ENCODE measurements at places on chromosomes 16 and 17. TPM values are rescaled to one million over a fixed set of nuclear protein-coding genes. Genes with fewer than 3 reads are reported as not detected.

GRCh38 chr17:68627956-68628575 lies 26.9 kb upstream of the FAM20A start:
- no peak for DNase-seq
- H3K27me3 ChIP-seq, result peaks cover 8% of the 10 kb centered on the region
- H3K27ac ChIP-seq, result no peak overlapping the region
- H3K4me1 ChIP-seq, result no peaks in the 10 kb centered on the region
- no peaks in the 10 kb centered on the region for H3K36me3 ChIP-seq

- DNase-seq, result no peak
- H3K4me1 ChIP-seq, result no peaks in the 10 kb centered on the region
- no peak overlapping the region for H3K27ac ChIP-seq
- peaks cover 13% of the 10 kb centered on the region for H3K36me3 ChIP-seq
- no peak overlapping the region for H3K4me3 ChIP-seq
- H3K27me3 ChIP-seq, result no peaks in the 10 kb centered on the region
Observed at GRCh38 chr17:3879186-3879585, 13.7 kb downstream of the CAMKK1 start.

DNA sequence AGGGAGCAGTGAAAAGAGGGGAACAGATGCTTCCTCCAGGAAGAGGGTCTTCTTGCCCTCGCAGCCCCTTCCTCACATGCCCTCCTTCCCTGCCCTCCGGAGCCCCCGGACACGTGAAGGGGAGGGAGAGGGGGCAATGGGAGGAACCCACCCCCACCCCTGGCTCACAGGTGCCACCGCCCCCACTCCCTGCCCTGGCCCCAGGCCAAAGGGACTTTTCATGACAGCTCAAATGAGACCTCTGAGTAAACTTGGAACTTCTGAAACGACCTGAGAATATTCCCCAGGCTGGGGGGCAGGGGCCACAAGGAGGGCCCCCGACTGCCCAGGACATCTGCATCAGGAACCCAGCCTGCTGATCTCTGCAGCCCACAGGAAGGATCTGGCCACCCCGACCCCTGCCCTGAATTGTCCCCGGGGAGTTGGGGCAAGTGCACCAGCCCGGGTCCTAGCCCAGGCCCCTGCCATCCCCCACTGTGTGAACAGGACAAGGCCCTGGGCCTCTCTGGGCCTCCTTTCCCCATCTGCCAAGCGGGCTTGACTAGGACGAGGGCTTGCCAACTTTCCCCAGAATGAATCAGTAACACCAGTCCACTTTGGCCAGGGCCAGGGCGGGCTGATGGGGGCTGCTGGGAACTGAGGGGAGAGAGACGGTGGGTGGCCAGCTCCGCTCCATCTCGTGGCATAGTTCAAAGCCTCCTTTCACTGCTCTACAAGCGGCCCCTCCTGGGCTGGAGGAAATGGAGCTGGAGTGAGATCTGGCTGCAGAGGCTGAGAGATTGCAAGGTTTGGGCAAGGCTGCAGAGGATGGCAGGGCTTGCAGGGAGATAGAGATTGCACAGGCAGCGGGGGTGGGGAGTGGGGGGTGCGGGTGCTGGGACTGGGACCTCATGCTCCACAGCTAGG lies 3.8 kb downstream of the IL21R start:
- no peaks in the 10 kb centered on the region for H3K27me3 ChIP-seq
- peak; percentile 62 for DNase-seq

DNA sequence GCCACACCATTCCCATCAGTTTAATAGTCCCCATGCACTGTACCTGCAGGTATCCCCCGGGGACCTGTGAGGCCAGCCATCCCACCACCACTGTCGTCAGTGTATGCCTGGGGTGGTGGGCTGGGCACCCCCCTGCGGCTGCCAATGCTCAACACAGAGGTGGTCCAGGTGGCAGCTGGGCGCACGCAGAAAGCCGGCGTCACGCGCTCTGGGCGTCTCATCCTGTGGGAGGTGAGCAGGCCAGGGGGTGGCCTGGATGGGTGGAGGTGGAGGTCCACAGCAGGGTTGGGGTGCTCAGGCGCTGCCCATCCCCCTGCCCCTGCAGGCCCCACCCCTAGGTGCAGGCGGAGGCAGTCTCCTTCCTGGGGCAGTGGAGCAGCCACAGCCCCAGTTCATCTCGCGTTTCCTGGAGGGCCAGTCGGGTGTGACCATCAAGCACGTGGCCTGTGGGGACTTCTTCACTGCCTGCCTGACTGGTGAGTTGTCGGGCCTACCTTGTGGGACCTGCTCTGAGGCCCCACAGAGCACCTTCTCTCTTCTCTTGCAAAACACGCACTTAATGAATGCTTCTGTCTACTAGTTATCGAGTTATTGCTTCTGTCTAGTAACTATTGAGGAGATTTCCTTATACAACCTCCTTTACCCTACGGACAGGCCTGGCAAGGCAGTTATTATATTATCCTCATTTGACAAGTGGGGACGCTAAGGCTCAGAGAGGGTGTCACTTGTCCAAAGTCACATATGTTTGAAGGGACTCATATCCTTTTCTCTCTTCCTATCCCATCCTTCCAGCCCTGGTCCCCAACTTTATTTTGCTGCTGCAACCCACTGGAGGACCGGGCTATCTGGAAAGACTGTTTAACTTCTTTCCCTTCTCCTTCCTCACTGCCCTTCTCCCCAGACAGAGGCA lies 5.8 kb upstream of the TRAF4 start:
- peaks cover 97% of the 10 kb centered on the region for H3K4me1 ChIP-seq
- H3K4me3 ChIP-seq, result peak overlapping the region; percentile 80
- H3K27ac ChIP-seq, result peak overlapping the region; percentile 99
- peak; percentile 75 for DNase-seq

DNA sequence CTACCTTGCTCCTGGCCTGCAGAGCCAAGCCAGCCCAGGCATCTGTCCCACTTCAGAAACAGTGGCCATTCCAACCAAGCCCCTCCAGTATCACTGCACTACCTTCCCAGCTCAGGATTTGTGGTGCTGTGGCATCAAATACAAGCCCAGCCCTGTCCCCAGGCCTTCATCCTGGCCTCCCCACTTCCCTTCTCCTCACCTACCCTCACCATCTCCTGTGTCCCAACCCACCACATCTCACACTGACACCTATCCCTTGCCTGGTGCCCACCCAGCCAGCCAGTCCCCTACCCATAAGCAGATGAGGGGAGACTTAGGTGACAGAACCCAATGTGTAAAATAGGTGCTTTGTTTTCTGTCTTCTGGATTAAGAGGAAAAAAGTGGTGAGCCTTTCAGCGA lies 66.0 kb upstream of the CDH5 start:
- H3K36me3 ChIP-seq, result no peaks in the 10 kb centered on the region
- no peak overlapping the region for H3K4me3 ChIP-seq
- H3K27me3 ChIP-seq, result peaks cover 2% of the 10 kb centered on the region
- H3K4me1 ChIP-seq, result no peaks in the 10 kb centered on the region
- no peak for DNase-seq
- no peak overlapping the region for H3K27ac ChIP-seq

- H3K27ac ChIP-seq, result no peak overlapping the region
- H3K4me1 ChIP-seq, result no peaks in the 10 kb centered on the region
- no peak overlapping the region for H3K4me3 ChIP-seq
- DNase-seq, result no peak
- peaks cover 5% of the 10 kb centered on the region for H3K27me3 ChIP-seq
Observed at GRCh38 chr16:2189252-2189893, 7.0 kb downstream of the CASKIN1 start.

DNA sequence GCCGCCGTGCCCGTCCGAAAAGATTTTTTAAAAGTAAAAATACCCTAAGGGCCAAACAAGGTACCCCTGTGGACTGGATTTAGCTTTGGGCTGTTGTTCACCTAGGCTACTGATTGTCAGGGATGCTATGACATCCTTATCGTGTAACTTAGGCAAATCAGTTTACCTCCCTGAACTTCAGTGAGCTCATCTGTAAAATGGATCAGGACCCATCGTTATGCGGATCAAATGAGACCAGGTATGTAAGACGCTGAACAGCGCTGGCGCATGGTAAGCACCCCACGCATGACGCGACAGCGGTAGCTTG lies 658 bp upstream of the ZNF771 start:
- peaks cover under 1% of the 10 kb centered on the region for H3K27me3 ChIP-seq
- H3K27ac ChIP-seq, result peak overlapping the region; percentile 90
- peaks cover 8% of the 10 kb centered on the region for H3K36me3 ChIP-seq
- H3K4me3 ChIP-seq, result peak overlapping the region; percentile 89
- DNase-seq, result no peak

GRCh38 chr17:38739305-38739704 lies 8.8 kb downstream of the PCGF2 start:
- H3K36me3 ChIP-seq, result no peaks in the 10 kb centered on the region
- peaks cover 6% of the 10 kb centered on the region for H3K4me1 ChIP-seq
- no peak overlapping the region for H3K4me3 ChIP-seq
- peaks cover 9% of the 10 kb centered on the region for H3K27me3 ChIP-seq

- no peak overlapping the region for H3K27ac ChIP-seq
- DNase-seq, result no peak
- peaks cover 2% of the 10 kb centered on the region for H3K36me3 ChIP-seq
- H3K27me3 ChIP-seq, result no peaks in the 10 kb centered on the region
Observed at GRCh38 chr16:12721841-12722421, 81.8 kb downstream of the CPPED1 start.

- peaks cover 33% of the 10 kb centered on the region for H3K36me3 ChIP-seq
- peaks cover 92% of the 10 kb centered on the region for H3K4me1 ChIP-seq
- no peak for DNase-seq
Observed at GRCh38 chr16:27231692-27232060, 28.4 kb downstream of the KDM8 start.

- no peak overlapping the region for H3K4me3 ChIP-seq
- H3K27ac ChIP-seq, result no peak overlapping the region
- DNase-seq, result no peak
Observed at GRCh38 chr16:57639172-57639887, 10.9 kb downstream of the ADGRG1 start.

- peaks cover 8% of the 10 kb centered on the region for H3K36me3 ChIP-seq
- no peak for DNase-seq
- H3K4me1 ChIP-seq, result peaks cover 56% of the 10 kb centered on the region
- peak overlapping the region; percentile 90 for H3K27ac ChIP-seq
Observed at GRCh38 chr17:57600074-57600473, 145.0 kb downstream of the CCDC182 start.

- peaks cover 32% of the 10 kb centered on the region for H3K36me3 ChIP-seq
- H3K4me3 ChIP-seq, result peak overlapping the region; percentile 84
- H3K27me3 ChIP-seq, result no peaks in the 10 kb centered on the region
- peak overlapping the region; percentile 71 for H3K27ac ChIP-seq
- peaks cover 62% of the 10 kb centered on the region for H3K4me1 ChIP-seq
Observed at GRCh38 chr17:32487473-32488176, 832 bp downstream of the CDK5R1 start.

- H3K4me3 ChIP-seq, result no peak overlapping the region
- H3K4me1 ChIP-seq, result no peaks in the 10 kb centered on the region
- DNase-seq, result no peak
Observed at GRCh38 chr17:64950871-64951270, 31.6 kb upstream of the LRRC37A3 start.

DNA sequence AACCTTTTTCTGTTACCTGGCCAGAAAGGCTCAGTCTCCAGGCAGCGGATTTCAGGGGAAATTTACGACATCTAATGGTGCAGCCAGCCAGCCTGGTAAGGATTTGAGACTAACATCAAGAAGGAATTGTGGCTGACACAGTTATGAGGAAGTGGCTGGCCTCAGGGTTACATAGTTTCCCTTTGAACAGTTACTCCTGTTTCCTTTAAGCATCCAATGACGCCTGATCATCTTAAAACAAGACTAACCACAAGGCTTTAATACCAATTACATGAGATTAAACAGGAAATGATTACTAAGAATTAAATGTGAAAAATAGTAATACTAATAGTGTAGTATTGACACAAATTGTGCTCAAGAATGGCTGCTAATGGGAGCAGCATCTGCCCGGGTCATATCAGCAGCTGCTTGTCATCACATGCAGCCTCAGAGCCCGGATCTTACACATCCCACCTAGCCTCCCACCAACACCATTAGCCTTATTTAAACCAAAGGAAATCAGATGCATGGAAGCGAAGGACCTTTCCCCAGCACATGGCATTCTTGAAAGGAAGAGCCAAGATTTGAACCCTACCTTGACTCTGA lies 431.8 kb downstream of the PMP22 start:
- H3K27me3 ChIP-seq, result no peaks in the 10 kb centered on the region
- H3K4me1 ChIP-seq, result no peaks in the 10 kb centered on the region
- no peak overlapping the region for H3K4me3 ChIP-seq
- H3K36me3 ChIP-seq, result no peaks in the 10 kb centered on the region

DNA sequence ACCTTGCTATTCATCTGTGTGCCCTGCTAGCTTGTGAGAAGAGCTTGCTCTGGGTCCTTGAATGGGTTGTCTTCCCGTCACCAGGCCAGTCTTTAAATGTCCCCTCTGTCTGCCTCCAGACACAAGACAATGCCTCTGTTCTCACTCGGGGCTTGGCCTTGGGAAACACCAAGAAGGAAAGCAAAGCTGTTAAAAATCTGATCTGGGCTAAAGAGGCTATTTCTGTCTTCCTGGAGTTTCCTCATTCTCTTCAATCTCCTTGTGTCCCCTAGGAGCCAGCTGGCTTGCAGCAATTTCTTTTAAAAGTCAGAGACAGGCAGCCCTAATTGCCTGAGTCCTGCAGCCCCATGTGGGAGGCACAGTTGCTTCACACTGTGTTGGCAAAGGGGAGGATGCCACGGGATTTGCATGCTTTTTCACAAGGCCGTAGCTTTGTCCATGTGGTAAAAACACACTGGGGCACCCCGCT lies 2.5 kb downstream of the DNAI2 start:
- H3K27ac ChIP-seq, result no peak overlapping the region
- no peak for DNase-seq
- H3K4me3 ChIP-seq, result no peak overlapping the region
- peaks cover 19% of the 10 kb centered on the region for H3K4me1 ChIP-seq
- H3K36me3 ChIP-seq, result no peaks in the 10 kb centered on the region
- peaks cover 25% of the 10 kb centered on the region for H3K27me3 ChIP-seq

DNA sequence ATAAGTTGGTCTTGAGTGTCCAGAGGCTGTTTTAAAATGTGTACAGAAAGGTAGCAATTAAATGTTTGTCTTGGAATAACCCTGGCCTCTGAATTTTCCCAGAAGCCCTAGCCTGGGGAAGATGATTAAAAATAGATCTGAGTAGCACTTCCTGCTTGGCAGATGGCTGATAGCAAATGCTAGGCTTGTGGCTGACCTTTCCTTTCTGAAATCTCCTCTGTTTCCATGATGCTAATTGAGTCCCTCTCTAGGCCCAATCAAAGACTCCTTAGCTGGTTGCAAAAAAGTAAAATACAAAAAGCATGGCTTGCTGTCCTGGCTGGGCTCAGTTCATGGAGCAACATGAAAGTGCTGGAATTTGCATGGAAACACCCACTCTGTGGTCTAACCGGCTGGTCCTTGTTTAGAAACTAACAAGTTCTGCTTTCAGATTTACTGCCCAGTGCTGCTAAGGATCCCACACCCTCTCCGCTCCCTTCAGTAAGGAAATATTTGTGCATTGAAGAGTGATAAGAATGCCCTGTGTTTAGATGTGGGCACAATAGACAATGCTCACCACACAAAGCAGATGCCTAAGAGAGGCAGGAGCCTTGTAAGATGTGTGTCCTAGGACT lies 40.8 kb downstream of the YPEL2 start:
- no peaks in the 10 kb centered on the region for H3K27me3 ChIP-seq
- no peaks in the 10 kb centered on the region for H3K36me3 ChIP-seq
- peaks cover 88% of the 10 kb centered on the region for H3K4me1 ChIP-seq
- peak overlapping the region; percentile 59 for H3K4me3 ChIP-seq
- peak overlapping the region; percentile 89 for H3K27ac ChIP-seq
- DNase-seq, result no peak

The FBF1 gene
- total RNA-seq, result 13.2 TPM

The SLC16A13 gene
- total RNA-seq, result 11.8 TPM

The GUCY2D gene
- not detected for total RNA-seq

The PRR35 gene
- total RNA-seq, result not detected

The NEURL4 gene
- total RNA-seq, result 60.1 TPM

The CHP2 gene
- not detected for total RNA-seq

The TP53TG3D gene
- total RNA-seq, result not detected

The LRRC37A3 gene
- 28.4 TPM for total RNA-seq

The FOXN1 gene
- not detected for total RNA-seq
